ENCODE measurements at places on chromosomes 6 and 20. TPM values are rescaled to one million over a fixed set of nuclear protein-coding genes. Genes with fewer than 3 reads are reported as not detected.

SNX14 gene
- polyA plus RNA-seq: 83.5 TPM

DNMT3B gene
- polyA plus RNA-seq: 3.8 TPM

DNA sequence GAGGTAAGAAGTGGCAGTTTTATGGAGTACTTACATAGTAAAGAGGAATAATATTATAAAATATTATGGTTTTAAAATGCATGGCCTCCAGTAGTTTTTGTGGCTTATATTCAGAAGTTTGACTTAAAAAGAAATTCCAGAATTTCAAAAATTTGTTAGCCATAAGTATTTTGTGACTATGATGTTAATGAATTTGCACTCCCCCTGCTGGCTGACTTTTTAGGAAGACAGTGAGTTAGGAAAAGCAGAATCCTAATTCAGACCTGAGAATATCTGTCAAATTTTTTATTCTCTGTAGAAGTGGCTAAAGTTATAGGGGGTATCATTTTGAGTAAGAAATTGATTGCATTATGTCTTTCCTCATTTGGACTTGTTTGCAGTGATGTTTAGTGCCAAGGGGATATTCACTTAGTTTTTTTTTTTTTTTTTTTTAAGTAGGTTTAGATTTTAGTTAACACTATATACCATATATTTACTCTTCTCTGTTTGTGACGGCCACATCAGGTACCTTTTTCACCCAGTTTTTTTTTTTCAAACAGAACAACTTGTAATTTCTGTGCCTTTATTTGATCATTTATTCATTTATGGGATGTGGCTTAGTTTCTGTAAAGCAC lies 40.8 kb downstream of the ZFAND3 start:
- peak; percentile 53 for DNase-seq

- no peak for DNase-seq
These were observed 40.2 kb upstream of the ZNFX1 start for GRCh38 chr20:49318091-49318429.

DNA sequence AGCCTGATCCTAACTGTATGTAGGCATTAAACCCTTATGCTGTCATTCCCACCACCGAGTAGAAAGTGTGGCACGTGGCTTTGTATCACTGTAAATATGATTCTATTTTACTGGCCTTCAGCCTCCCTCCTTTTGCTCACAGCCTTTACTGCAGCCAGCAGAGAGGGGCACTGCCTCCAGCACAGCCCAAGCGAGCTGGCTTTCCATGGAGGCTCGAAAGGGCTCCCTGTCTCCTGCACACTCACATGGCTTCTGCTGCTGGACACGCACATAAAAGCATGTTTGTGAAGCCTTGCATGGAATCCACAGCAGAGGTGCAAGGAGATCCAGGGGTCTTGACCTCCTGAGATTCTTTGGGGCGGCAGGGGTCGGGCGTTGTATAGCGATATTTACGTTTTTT lies 51.3 kb downstream of the RNASET2 start:
- DNase-seq: no peak

- DNase-seq: no peak
These were observed 134.8 kb downstream of the GJA10 start for GRCh38 chr6:90028995-90029635.

DNA sequence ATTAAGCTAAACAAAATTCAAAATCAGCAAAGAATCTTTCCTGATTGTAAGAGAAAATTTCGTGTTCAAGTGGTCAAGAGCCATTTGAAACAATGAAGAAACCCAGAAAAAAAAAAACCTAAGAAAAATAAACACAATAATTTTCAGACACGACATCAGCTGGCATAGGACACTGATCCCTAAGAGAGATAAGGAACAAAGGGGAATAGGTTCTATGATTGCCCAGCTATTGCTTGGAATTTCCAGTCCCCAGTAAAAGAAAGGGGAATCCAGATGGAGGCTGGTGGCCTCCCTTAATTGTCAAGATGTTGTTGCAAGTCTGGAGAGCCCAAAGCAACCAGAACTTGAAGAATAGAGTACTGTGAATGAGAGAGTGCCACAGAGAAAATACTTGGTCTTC lies 48.5 kb downstream of the COL12A1 start:
- DNase-seq: no peak

GRCh38 chr6:10831609-10832008 lies 6.7 kb downstream of the MAK start:
- no peak for DNase-seq

Measured in HepG2 (cell line).